ENCODE measurements at places on chromosomes 3 and 15.

DNA sequence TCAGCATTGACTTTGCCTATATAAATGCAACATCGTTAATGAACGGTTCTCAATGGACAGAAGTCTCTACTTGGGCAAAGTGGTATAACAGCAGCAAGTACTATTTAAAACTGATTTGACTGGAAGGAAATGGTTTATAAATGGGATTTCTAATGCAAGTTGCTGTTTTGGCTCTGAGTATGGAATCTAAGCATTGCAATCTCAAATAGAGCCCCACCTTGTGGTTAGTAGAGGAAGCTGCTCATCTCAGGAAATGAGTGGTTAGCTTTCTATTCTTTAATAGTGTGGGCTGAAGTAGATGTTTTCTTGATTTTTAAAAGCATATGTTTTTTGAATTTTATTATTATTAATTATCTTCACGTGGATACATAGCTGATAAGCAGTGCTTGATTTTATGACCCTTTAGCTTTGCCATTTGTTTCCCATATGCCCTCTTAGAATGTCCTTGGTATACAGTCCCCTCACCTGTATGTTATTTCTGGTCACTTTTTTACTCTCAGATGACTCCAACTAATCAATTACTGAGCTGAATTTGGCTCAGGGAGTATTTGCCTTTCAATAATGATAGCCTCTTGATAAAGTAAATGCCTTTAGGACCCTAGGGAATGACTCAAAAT is 67.1 kb downstream of the OXSM start:
- no peak for DNase-seq

DNA sequence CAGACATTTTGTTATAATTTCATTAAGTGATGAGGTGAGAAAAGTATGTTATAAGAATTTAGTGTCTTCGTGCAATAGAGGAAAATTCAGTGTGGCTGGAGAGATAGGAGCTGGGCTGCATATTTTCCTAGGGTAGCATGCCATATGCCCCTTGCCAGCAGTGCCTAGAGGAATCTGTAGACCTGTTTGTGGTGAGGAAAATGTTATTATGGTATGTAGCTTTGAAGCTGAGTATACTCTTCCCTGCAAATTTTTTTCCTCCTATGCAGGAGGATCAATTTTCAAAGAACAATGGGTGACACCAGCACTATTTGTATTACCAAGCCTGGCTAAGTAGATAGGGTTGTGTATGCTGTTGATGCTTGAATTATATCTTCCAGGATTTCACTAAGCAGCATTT is 200.6 kb downstream of the EDEM1 start:
- DNase-seq = no peak

GRCh38 chr3:82088749-82089148 is 327.3 kb upstream of the GBE1 start:
- no peak for DNase-seq

GRCh38 chr3:112365636-112366035 is 32.7 kb downstream of the CD200 start:
- no peak for DNase-seq

GRCh38 chr15:99426431-99427105 is 139.2 kb upstream of the MEF2A start:
- DNase-seq = no peak

- DNase-seq = no peak
Observed at GRCh38 chr3:11088831-11089230, 65.5 kb upstream of the HRH1 start.
